Thyroid gland (tissue), 4 donors: ENCODE measurements at places on chromosomes 5 and 9. TPM values are rescaled to one million over a fixed set of nuclear protein-coding genes. Genes with fewer than 3 reads are reported as not detected.
A peak's percentile ranks its signal among the peaks of the same experiment; 100 is the strongest.

Gene SPARC
- total RNA-seq: 302 TPM

Gene ACSL6
- total RNA-seq: 0.71 TPM

Gene TRIM23
- total RNA-seq: 16.9 TPM

Gene ECM2
- total RNA-seq: 14.6 TPM

Gene DDX31
- 34.9 TPM for total RNA-seq

GRCh38 chr9:75739884-75740611, 150.4 kb upstream of the PCSK5 start:
- DNase-seq: peak; percentile 51

DNA sequence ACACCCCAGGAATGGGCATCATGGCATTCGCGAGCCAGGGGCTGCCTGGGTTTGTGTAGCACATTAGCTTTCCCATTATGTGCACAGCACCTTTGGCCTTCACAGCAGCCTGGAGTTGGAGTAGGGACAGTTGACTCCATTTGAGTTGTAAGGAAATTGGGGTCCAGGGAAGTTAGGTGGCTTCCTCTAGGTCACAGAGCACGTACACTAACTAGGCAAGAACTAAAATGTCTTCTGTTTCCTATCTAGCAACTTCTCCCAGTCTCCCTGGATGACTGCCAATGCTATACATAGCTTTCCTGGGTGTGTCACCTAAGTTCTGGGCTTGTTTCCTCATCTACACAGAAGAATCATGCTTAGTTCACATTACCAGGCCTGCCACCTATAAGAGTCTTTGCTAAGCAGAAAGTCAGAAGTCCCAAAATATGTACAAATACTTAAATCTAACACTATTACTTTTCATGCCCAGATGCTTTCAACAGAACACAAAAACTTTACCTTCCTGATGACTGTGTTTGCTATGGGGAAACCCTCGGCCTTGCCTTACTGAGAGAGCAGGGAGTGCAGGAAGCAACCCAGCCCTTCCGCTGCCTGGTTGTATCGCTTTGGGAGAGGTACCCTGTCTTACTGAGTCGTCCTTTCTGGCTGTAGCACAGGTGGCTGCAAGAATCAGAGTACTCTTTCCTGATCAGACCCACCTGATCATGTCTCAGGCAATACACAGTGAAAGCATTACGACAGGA, 12.0 kb downstream of the MACROH2A1 start:
- no peak for DNase-seq

DNA sequence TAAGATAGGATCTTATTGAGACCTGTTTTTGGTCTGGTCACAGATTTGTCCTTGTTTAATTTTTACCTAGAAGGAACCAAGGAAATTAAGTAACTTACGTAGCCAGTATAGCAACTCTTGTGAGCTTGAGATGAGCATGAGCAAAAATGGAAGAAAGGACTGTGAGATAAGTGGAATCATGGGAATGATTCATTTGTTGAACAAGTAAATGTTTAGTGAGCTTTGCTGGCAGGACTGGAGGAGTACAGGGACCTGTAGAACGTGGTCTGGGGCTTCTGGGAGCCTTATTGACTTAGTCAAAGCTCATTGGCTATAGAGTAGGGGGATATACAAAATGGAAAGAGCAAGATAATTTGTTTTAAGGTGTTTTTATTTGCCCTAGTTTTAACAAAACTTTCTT, 3.0 kb downstream of the RAD23B start:
- no peak for DNase-seq

DNA sequence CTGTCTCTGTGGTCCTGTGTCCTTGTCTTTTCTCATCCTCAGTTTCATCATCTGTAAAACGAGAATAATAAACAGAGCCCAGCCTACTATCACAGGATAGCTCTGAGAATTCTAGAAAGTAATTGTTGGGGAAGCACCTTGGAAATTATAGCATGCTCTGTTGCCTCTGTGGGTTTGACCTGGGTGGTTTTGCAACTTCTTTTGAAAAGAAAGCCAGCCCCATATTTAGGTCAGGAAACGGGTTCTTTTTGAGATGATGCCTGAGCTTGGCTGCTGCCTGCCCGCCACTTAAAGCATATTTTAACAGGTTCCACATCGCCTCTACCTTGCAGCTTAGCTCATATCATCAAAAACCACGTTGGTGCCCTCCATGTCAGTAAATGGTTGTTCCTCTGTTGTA, 111.1 kb downstream of the TLR4 start:
- no peak for DNase-seq
